Endodermal cell (in vitro differentiated cells): ENCODE measurements at places on chromosomes 16 and 17. TPM values are rescaled to one million over a fixed set of nuclear protein-coding genes. Genes with fewer than 3 reads are reported as not detected.

Gene GAS2L2
- 0.17 TPM in 1 of 3 replicates, not detected in the others for total RNA-seq

DNA sequence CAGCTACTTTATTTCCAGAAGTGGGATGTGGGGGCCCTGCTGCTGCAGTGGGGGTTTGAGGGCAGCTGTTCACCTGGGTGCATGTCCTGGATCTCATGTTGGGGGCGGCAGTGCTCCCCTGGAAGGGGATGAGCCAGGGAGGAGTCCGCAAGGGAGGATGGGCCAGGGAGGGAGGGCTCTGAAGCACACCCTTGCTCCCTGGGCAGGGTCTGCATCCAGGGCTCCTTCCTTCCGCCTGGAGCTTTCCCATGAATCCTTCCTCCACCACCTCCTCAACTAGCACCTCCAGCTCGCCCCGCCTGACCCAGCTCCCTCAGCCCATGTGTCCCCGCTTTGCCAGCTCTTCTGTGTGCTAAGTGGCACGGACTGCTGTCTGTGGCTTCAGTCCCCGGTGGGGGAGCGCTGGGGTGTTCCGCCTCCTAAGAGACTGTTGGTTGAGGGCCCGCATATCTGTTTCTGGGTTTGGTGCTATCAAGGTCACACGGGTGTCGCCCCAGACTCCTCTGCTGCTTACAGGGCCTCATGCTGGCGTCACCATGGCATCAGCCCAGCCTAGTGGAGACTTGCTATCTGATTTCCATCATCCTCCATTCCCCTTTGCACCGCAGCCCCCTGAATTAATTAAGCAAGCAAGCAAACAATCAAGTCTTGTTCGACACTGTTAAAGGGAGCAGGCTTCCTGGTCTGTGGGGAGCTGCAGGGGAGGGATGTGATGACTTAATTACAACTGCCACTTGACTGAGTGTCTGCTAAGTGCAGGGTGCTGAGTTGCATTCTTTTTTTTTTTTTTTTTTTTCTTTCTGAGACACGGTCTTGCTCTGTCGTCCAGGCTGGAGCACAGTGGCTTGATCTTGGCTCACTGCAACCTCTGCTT, 71.8 kb downstream of the PRKCA start:
- DNase-seq = peak; percentile 86

GRCh38 chr17:63181856-63182255, 215.8 kb downstream of the TANC2 start:
- DNase-seq = no peak

Gene STX1B
- 3.1 and 3.2 TPM in 2 replicates for total RNA-seq

- DNase-seq = peak; percentile 78
Observed at GRCh38 chr17:48555258-48556228, 10.6 kb upstream of the HOXB2 start.

Gene VAT1L
- total RNA-seq = 4.1 and 6.4 TPM in 2 replicates

Gene CCL4
- not detected in 3 replicates for total RNA-seq

DNA sequence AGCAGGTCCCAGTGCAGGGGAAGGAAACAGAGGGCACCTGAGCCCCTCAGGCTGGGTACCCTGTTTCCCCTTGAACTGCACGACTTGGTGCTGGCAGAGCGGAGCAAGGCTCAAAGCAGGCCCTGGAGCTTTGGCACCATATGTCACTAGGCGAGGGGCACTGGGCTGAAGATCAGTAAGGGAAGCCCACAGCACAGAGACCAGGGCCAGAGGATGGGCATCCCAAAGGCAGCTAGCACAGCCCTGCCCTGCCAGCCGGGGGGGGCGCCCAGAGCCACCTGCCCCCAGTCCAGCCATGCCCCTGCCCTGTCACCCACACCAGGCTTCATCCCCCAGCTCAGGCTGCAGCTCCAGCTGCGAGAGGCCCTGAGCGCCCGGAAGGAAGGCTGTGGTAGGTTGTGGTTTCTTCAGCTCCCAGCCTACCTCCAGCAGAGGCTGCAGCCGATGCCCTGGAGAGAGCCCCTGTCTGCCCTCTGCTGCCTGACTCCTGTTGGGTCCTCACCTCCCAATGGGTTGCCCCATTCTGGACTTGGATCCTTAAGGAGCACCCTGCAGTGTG, 10.9 kb downstream of the NHERF1 start:
- DNase-seq = peak; percentile 73

GRCh38 chr16:25771812-25772568, 80.2 kb downstream of the HS3ST4 start:
- DNase-seq = no peak
